ENCODE measurements at places on chromosomes 11 and 22. TPM values are rescaled to one million over a fixed set of nuclear protein-coding genes. Genes with fewer than 3 reads are reported as not detected.

GRCh38 chr22:39294571-39295468 is 24.6 kb downstream of the RPL3 start:
- no peak for DNase-seq

Gene TRPC6
- total RNA-seq = not detected

GRCh38 chr11:70397336-70397982 is 870 bp upstream of the CTTN start:
- no peak for DNase-seq

DNA sequence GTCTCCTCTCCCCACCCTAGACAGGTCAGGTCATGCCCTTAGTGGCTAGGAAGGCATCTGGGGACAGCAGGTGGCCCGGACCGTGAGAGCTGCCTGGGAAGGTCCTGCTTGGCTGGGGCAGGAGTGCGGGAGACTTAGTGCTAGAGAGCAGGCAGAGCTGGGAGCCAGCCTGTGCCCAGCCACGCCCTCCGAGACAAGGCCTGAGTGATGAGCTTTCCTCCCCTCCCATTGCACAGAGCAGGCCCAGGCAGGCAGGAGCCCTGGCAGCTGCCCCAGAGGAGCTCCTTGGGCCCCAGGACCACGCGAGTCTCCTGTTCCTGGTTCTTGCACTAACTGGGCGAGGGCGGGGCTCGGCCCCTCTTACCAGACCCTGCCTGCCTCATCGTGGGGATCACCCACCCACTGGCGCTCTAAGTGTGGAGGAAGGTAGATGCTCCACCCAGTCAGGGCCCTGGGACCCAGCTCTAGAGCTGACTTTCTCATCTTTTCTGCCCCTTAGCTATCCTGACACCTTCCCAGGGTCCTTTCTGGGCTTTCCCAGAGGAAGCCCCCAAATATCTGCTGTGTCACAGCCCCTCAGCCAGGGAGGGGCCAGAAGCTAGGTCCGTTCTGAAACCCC is 44.9 kb downstream of the MACROD1 start:
- DNase-seq = no peak

- peak; percentile 59 for DNase-seq
Measured at GRCh38 chr11:122981388-122982264, at the start of gene BSX. Gene BSX (minus strand): TSS chr11:122981834. CDS start chr11:122981671, 163 bp downstream.

Gene PTPN5
- total RNA-seq = not detected

DNA sequence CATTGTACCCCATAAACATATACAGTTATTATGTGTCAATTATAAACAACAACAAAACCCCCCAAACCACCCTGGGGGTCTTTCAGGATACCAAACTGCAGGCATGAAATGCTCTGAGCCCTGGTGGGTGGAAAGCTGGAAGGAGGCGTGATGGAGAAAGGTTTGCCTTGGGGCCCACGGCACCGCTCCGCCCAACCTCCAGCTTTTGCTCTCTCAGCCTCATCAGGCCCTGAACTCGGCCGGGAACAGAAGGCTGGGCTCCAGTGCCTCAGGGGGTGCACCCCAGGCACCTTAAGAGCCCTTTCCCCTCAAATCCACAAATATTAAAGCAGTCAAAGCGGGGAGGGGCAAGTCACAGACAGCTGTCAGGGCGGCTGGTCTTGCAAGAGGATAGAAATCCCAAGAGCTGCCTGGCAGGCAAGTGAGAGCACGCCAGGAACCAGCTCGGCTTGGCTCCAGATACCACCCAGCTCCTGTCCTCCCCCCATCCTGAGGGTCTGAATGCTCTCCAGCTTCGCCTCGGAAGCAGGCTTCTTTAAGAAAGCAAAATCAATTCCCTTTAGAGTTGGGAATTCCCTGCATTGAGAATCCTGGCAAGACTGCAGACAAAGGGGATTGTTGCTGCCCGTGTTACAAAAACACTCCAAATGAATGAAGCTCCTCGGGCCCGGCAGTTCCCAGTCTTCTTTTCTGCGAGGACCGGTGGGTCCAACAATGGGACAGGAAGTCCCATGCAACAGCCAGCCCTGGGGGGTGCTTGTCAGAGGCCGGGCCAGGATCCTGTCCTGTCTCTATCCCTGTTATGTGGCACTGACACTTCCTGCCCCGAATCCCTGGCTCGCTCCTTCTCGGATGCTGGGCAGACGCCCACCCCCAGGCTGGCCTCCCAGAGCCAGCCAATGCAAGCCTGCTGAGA is 80.8 kb downstream of the NAT10 start:
- no peak for DNase-seq

DNA sequence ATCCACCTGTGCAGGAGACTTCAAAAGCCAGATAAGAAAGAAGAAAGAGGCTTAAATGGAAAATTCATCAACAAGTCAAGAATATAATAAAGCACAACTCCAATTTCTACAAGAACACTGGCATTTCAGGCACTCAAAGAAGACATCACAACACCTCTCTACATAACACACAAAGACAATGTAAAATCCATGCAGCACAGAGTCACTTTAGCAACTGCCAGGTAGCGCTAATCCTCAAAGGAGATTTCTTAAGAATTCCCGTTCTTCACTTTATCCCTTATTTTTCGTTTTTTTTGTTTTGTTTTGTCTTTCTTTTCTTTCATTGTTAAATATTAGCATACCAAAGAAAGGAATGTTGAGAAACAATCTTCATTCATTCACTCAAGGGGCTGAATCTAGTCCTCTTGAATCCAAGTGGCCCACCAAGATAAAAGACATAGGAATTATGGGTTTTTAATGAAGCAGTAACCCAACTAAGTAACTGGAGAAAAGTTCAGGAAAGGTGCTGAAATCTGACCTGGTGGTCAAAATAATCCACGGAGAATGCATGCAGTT is 95.0 kb downstream of the CADM1 start:
- no peak for DNase-seq

Gene OR51V1
- total RNA-seq = not detected

Gene C22orf31
- not detected for total RNA-seq

- DNase-seq = no peak
Measured at GRCh38 chr11:89416961-89417360, 74.2 kb downstream of the NOX4 start.

DNA sequence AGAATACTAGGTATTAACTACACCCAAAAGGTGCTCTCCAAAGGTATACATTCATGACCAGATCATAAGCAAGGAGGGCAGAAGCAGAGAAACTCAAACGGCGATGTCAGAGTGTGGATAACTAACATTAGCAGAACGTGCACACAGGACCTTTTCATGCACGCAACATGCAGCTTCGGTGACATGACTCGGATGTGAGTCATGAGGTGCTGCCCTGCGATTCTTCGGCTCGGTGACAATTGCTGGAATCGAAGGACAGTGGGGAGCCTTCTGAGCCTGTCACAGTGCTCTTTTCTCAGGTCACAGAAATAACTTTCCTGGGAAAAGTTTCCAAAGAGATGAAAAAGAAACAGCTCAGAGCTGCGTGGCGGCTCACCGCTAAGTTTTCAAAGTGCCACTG is 418.5 kb upstream of the SYN3 start:
- no peak for DNase-seq

Gene MMP27
- not detected for total RNA-seq

DNA sequence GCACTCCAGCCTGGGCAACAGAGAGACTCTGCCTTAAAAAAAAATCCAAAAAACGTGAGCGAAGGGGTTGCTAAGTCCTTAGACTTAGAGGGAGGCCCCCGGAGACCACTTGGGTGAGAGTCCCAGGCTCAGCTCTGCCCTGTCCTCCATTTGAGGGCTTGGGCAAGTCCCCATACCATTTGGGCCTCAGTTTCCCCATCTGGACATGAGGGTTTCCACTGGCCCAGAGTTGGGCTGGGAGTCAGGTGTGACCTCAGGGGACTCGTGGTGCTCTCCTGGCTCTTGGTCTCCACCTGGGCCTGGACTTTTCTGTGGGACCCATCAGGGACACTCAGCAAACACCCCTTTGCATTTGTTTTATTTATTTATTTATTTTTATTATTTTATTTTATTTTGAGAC is 35.2 kb upstream of the CSNK1E start:
- no peak for DNase-seq

DNA sequence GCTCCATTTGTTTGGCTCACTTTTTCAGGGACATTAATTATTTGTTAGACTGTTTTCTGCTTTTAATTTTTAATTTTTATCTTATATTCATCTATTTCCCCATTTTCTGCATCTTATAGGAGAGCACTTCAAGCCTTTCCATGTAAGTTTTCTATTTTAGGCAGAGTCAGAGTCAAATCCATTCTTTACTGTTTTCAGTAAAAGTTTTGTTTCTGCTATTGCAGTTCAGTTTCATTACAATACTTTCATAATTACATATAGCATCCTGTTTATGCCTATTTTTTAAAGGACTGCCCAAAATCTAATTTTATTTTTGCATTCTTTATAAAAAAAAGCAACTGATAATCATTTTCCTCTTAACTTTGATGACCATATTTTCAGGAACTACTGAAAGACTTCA is 3.8 kb upstream of the OR10A5 start:
- no peak for DNase-seq

GRCh38 chr11:124763156-124763947 is 1.3 kb upstream of the ESAM start:
- peak; percentile 85 for DNase-seq

DNA sequence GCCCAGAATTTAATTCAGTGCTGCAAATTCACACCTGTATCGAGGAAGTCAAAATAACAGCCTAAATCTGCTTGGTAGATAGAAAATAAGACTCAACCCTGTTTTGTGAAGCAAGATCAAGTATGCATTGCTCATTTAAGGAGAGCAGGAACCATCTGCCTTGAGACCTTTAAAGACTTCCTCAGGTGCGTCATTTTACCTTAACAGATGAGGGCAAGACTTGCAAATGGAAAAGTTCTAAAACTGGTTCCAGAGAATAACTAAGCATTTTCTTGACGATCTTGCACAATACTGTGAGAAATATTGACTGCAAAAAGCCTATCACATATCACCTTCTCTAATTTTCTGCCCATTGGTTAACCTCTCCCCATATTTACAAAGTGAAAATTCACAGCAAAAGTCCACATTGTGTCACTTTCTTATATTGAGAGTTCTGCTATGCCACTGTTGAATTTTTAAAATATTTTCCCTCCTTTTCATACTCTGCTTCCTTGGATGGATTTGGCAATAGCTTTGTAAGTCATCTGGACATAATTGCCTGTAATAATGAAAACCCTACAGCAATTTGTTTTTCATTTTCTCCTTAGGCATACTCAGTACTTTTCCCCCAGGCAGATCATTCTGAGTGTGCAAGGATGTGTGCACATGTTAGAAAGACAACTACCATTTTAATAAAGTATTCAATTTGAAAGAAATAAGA is 234.2 kb downstream of the AASDHPPT start:
- DNase-seq = no peak

DNA sequence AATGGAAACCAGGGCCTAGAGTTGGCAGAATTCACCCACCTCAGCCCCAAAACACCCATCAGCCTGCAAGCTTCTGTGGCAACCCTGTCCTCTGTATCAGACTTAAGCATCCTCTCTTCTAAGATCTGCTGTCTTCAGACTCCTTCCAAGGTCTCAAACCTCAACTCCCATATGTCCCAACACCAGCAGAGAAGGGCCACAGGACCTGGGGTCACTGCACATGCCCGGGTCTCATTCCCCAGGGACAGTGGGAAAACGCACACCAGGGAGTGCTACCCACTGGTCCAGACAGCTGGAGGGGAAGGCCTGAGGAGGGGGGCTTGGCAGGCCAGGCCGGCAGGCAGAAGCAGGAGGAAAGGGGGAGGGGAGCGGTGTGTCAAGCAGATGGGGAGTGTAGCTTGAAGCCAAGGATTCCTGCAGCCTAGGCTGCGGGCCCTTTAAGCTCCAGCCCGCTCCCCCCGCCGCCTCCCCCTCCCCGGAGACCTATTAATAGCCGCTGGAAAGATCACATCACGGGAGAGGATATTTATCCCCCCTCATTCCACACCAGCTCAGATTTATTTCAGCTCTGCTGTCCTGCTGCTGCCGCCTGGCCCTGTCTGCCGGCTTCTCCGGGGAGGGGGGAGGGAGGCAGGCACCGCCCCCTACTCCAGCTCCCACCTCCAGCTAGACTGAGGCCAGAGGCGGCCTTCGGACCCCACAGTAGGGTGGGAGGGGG is 16.7 kb downstream of the BCL9L start:
- no peak for DNase-seq

Gene RIMBP3C
- total RNA-seq = 0.23 TPM

DNA sequence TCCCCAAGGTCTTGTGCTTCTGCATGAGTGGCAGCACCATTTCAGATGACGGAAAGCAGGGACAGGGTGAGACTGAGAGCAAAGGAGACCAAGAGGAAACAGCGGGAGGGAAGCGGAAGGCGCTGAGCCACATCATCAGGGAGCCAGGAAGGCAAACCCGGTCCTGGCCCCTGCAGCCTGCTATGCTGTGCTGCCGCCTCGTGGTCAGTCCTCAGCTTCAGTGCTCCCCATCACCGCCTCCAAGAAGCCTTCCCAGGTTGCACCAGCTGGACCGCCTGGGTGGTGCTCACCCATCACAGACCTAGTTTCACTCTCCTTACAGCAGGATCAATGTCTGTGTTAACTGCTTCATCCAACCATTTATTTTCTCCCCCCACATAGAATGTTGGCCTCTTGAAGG is 73.0 kb upstream of the PHF21B start:
- peak; percentile 20 for DNase-seq

Gene OR8D4
- not detected for total RNA-seq

Gene CHRM4
- 0.30 TPM for total RNA-seq

Gene FAM111B
- 47.2 TPM for total RNA-seq

DNA sequence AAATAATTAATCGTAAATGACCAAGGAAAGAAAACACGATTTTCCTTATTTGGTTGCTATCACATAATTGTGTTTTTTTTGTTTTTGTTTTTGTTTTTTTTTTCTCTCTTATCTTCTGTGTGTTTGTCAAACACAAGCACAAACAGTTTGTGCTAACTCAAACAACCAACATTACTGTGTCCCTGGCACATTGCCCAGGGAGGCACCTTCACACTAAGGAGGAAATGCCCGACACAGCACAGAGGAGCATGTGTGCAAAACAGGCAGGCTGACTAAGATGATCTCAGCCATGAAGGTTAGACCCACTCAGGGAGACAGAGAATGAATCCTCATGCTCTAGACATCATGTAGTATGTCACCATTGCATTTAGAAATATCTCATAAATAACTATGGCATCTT is 130.1 kb downstream of the SOX6 start:
- DNase-seq = no peak

GRCh38 chr11:126403022-126403581 is 47.6 kb downstream of the ST3GAL4 start:
- DNase-seq = no peak

DNA sequence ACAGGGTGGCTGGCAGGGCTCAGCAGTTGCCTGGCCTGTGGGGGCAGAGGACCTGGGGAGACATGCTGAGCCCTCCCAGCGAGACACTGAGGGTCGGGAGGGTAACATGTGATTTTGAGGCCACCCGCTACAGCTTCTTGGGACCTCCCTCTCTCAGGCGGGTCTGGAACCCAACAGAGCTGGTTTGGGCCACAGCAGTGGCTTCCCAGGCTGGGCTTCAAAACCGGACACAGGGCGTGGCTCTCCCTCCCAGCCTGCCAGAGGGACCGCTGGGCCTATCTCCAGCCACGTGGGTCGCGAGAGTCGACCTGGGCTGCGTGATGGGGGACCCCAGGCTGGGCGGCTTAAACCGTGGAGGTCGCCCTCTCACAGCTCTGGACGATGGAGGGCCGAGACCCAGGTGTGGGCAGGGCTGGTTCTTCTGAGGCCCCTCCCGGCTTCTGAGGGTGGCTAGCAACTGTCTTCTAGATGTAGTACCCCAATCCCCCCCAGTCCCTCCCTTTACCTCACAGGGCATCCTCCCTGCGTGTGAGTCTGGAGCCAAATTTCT is 91.7 kb downstream of the KCNQ1 start:
- DNase-seq = no peak

Gene SERPIND1
- total RNA-seq = not detected

Measured in activated CD4-positive, alpha-beta memory T cell treated with anti-CD3 and anti-CD28 coated beads, Interleukin-2, amount 10 ng/mL, durations not matched to agents 7 days and 5 days (primary cell).